Glutamatergic neuron (in vitro differentiated cells): ENCODE measurements at places on chromosomes 2 and 18. TPM values are rescaled to one million over a fixed set of nuclear protein-coding genes. Genes with fewer than 3 reads are reported as not detected.

Gene TXNDC2
- total RNA-seq = not detected

Gene CAPG
- 15.5 TPM for total RNA-seq

Gene SPATA3
- not detected for total RNA-seq

Gene IL37
- not detected for total RNA-seq

Gene ERBB4
- 1.8 TPM for total RNA-seq

Gene VWA3B
- not detected for total RNA-seq

DNA sequence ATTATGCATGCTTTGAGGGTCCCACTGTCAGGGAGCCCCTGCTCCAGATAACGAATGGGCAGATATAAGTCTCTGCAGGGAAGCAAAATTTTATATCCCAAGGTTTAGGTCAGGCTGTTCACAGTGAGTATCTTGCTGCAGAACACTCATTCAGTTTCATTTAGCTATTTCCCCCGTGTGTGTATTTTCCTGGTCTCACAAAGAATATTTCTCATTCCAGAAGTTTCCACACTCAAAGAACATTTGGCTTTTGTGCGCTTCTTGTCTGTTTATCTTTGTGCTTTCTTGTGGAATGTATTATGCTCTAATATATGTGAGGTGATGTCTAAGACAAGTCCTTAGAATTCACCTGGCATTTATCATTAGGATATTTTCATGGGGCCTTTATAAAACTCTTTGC lies 140.4 kb upstream of the MMADHC start:
- DNase-seq = no peak

- DNase-seq = no peak
Measured at GRCh38 chr18:13615432-13615861, 110.9 kb downstream of the FAM210A start.

DNA sequence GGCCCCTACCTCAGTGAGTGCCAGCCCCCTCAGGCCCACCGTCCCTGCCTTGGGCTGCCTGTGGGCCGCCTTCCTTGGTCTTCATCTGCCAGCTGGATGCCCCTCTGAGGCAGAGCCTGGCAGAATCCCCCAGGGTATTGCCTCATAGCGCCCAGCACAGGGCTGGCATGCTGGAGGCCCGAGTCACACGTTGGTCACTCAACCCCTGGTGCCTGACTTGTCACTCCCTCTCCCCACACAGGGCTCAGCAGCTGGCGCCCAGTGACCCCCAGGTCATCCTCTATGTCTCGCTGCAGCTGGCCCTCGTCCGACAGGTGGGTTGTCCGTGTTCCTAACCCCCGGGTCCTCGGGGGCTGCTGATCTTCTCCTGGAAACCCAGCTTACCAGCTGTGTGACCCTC lies 108.4 kb upstream of the MCFD2 start:
- DNase-seq = no peak

DNA sequence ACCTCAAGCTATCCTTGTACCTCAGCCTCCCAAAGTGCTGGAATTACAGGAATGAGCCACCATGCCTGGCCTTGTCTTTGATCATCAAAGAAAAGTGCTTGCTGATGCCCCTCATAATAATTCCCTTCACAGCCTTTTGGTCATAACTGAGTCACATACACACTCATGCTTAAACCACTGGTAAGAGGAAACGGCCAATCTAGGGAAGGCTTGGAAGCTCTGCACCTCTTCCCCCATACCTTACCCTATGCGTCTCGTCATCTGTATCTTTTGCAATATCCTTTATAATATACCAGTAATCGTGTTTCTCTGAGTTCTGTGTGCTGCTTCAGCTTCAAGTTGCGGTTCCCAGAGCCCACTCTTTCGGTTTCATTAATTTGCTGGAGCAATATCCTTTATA lies 4.8 kb upstream of the RNF138 start:
- no peak for DNase-seq

- no peak for DNase-seq
Measured at GRCh38 chr2:147171941-147172340, 672.9 kb upstream of the ACVR2A start.

- DNase-seq = no peak
Measured at GRCh38 chr2:126856403-126856802, 42.3 kb upstream of the TEX51 start.

DNA sequence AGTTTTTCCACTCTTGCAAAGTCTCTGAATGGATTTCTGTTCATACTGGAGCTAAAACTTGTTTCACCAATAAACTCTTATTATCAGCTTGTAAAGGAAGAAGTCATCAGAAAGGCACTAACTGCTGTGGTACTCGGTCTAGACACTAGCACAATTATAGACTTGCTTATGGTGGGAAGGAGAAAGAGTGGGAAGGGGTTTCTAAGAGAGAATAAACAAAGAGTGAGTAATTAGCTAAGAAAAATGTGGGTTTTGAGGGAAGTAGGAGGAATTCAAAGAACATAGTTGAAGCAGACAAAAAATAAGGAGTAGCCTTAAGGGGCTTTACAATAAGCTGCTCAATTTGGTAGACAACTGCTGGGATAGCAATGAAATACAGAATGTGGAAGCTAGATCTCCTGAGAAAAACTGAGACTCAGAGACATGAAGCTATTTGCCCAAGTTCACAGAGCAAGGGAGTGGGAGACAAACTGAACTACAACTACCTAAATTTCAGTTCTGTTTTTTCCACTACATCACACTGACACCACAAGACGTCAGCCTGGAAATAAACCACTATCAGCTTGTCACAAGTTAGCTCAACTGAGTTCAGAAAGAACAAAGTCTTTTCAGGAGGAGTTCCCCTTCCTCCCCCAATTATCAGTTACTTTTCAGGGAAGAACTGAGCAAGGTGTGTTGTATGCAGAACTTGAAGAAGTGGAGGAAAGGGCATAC lies 59.7 kb downstream of the MAP4K3 start:
- DNase-seq = no peak

DNA sequence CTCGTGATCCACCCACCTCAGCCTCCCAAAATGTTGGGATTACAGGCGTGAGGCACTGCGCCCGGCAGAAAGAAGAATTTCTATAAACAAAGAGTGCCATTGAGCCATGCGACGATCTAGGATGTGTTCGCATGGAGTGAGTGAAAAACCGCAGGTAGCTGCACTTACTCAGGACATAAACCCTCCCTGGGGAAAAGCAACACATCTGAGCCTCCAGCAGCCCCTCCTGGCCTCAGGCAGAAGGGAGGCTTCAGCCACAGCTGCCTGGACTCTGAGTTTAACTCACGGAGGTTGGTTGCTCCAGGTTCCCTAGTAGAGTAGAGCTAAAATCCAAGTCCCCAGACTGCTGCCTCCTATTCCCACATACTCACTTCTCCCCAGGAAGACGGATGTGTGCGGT lies 11.3 kb upstream of the STK25 start:
- DNase-seq = no peak

DNA sequence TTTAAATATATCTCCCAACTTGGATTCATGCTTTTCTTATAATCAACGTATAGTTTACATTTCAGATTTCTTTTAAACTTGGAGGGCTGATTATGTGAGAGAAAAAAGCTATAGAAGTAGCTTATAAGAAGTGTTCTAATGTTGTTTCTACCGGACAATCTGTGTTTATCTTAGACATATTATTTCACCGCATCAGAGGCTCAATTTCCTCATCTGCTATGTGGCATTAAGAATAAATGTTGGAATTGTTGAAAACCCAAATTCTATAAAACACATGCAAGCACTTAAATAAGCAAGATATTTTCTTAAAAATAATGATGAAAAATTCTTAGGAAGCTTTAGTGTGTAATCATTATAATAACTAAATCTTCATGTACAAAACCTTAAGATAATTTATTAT lies 407.9 kb downstream of the HRH4 start:
- DNase-seq = no peak

DNA sequence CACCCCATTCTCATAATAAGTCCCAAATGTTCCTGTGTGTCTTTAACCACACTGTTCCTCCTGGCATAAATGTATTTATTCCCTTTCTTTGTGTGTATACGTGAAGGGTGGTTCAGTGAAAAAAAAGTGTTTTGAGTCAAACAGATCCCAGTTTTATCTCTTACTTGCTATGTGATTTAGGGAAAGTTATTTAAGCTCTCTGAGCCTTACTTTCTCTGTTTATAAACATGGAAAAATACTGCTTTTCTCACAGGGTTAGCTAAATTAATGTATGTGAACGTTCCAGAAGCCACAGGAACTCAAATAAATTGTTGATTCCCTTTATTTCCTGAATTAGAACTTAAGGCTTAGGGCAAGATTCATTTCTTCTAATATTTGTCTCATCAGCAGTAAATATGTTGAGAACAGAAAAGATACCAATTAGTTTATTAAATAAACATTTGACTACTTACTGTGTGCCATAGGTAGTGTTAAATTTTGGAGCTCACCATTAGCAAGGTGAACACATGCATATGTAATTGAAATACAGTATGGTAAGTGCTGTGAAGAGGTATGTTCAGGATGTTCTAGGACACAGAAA lies 33.2 kb downstream of the RALBP1 start:
- DNase-seq = no peak

DNA sequence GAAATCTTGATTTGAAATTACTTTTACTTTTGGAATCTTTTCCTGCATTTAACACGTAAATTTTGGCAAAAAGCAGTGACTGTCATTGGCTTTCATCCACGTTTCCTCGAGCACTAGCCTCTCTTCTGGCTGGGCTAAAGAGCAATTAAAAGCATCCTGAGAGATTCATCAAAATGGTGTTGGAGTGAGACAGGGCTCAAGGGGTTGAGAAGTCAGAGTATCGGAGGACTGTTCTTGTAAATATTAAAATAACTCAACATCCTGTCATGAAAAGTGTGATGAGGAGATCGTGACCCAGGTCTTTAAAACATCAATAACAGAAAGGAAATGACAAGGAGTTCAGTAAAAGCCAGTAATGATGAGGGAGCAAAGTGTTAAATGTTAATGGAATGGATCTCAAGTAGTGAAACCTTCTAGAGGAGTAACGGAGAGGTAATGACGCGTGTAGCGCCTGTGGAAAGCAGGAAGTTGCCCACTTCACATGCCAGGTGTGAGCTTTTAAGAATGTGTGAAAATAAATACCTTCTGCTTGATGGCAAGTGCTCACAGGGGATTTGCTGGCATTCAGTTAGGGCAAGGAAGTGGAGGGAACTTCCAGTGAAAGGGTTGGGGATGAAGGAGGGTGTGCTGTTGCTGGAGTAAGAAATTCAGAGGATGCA lies 754.4 kb downstream of the ADCYAP1 start:
- DNase-seq = no peak

GRCh38 chr18:24373328-24373727 lies 24.3 kb downstream of the OSBPL1A start:
- no peak for DNase-seq

DNA sequence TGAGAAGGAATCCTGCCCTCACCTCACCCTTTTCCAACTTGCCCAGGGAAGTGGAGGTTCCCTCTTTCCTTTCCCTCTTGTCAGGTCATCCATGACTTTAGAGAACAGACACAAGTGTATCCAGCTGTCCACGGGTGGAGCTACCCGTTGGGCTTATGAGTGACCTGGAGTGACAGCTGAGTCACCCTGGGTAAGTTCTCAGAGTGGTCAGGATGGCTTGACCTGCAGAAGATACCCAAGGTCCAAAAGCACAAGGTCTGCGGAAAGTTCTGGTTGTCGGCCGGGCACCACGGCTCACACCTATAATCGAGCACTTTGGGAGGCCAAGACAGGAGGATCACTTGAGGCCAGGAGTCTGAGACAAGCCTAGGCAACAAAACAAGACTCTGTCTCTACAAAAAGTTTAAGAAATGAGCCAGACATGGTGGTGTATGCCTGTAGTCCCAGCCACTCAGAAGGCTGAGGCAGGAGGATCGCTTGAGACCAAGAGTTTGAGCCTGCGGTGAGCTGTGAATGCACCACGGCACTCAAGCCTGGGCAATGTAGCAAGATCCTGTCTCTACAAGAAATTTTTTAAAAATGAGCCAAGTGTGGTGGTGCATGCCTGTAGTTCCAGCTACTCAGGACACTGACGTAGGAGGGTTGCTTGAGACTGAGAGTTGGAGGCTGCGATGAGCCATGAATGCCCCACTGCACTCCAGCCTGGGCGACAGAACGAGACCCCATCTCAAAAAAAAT lies 14.0 kb upstream of the CNDP1 start:
- no peak for DNase-seq

- no peak for DNase-seq
Measured at GRCh38 chr2:120802867-120803484, 67.3 kb downstream of the GLI2 start.

- DNase-seq = no peak
Measured at GRCh38 chr2:111698743-111699554, 185.0 kb downstream of the ANAPC1 start.

DNA sequence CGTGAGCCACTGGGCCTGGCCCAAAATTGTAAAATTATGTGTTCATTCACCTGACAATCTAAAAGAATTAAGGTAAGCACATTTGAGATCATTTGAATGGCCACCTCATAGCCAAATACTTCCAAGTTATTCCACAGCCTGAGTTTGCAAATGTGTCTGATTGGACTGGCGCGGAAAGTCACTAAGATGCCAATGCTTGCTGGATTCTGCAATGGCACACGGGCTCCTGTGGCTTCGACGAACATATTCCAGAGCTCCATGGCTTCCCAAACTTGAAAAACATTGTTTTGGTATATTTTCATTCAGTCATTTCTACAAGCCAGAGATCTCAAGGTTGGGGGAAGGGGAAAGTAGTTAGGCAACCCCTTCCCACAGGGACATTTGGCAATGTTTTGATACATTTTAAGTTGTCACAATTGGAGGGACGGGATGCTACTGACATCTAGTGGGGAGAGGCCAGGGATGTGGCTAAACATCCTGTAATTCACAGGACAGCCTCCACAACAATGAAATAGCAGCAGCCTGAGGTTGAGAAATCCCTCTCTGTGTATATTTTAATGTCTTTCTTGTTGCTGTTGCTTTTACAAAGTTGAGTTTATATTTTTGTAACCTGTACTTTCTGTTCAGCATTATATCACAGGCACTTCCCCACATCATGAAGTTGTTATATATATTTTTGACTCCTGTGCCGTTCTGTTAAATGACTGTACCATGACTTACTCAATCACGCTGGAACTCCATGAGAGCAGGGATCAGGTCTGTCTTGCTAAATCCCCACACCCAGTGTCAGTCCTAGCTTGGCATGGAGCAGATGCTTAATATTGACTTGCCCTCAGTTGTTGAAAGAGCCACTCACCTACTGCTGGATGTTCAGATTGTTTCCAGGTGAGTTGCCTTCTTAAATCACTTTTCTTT lies 56.9 kb downstream of the COL4A4 start:
- peak; percentile 66 for DNase-seq

DNA sequence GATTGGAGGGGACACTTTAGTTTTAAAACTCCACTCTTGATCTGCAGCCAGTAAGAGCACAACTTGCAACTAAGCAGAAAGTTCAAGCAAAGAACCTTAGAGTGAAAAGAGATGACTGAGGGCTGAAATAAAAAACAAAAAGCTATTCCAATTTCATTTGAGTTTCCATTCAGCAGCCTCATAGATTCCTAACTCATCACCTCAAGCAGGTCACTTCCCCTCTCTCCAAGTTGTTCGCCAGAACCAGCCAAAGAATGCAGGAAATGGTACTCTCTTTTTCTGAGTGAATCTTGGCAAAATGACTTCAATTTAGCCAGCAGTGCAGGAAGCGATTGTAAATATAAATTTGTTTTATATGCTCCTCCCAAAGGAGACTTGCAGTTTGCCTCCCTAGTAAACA lies 213.3 kb downstream of the SETBP1 start:
- DNase-seq = no peak
